DMS 273 treated with DMSO at 0.1 percent for 48 hours (cell line): ENCODE measurements at places on chromosomes 1 and 21.

GRCh38 chr1:216054600-216054999 lies 368.6 kb downstream of the USH2A start:
- peak; percentile 45 for DNase-seq

GRCh38 chr1:41158966-41159365 lies 83.1 kb downstream of the SCMH1 start:
- no peak for DNase-seq

DNA sequence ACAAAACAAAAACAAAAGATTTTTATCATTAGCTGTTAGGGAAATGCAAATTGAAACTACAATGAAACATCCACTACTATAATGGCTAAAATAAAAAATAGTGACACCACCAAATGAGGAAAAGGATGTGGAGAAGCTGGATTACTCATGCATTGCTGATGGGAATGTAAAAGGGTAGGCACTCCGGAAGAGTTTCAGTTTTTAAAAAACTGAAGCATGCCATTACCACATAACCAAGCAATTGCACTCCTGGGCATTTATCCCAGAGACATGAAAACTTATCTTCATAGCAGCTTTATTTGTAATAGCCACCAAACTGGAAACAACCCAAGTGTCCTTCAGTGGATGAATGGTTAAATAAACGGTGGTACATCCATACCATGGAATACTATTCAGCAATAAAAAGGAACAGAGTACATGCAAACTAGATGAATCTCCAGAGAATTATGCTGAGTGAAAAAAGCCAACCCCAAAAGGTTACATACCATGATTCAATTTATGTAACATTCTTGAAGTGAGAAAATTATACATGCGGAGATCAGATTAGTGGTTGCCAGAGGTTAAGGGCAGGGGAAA lies 14.5 kb upstream of the CFAP298 start:
- no peak for DNase-seq

DNA sequence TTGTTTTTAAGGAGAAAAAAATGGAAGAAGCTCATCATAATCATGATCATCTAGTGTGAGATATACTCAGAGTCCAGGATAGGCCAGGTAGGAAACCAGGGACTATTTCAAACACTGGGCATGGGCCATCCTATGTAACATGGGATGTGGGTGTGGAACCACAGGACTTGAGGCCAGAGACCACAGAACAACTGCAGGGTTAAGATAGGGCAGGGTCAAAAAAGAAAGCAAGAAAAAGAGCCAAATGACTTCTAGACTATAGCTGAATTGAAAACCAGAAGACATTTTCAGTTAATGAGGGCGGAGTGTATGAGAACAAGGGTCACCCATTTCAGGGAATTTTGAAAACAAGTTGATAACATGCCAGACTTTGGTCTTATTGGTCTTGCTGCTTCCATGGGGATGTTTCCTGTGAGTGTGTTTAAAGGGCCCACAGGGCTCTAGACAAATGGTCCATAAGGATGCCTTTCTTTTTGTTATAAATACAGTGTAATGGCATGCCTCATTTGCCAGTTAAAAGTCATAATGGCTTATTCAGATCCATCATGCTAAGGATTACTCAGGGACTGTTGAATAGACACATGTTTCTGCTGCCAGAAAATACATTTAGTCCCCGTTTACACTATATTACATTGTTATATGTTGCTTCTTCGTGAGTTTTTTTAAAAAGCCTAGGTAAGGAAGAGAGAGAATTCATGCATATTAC lies 182.0 kb upstream of the C21orf91 start:
- DNase-seq: no peak

DNA sequence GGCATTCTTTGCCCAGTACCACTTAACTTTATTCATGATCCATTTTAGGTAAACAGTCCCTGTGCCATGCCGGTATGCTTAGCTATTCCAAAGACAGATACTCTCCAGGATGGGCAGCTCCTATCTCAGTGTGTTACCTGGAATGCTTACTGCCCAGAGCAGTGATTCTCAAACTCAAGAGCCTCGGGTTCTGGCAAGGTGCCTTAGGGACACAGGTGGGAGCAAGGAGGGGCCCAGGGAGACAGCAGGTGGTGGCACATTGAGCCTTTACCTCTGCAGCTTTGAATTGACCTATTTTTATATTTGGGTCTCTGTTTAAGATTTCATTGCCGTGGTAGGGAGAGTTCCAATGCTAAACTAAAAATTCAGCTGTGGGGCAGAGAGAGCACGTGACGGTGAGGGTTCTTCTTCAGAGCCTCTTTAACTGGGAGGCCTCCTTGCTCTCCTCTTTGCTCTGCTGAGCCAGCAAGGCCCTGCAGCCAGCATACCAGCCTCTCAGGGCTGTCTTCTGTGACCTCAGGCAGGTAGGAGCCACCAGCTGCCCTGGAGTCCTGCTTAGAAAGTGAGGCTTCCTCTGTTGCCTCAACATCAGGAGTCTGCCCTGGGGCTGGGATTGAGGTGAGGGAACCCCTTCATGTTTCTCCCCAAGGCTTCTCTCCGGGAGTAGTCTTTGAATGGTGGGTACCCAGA lies 20.2 kb downstream of the PHGDH start:
- DNase-seq: no peak

- DNase-seq: no peak
Measured at GRCh38 chr1:53574621-53575020, 115.4 kb downstream of the DMRTB1 start.

DNA sequence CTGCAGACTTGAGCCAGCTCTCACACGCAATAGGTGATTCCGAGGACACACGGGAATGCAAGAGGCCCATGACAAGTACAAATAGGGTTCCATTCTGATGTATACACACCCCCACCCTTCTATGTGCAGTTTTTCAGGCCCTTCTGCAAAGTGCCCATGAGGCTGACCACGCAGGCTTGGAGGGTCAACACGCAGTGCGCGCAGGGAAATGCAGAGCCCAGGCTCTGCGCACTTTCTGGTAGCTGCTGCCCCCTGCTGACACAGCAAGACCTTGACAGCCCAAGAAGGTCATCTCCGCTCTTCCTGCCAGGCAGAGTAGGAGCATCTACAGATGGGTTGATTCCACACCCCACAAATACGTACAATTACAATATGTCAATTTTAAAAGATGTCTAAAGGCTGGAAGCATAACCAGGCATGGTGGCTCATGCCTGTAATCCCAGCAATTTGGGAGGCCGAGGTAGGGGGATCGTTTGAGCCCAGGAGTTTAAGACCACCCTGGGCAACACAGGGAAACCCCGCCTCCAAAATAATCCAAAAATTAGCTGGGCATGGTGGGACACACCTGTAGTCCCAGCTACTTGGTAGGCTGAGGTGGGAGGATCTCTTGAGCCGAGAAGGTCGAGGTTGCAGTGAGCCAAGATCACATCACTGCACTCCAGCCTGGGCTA lies 18.5 kb downstream of the SH3BP5L start:
- no peak for DNase-seq

GRCh38 chr1:20123722-20124455 lies 4.6 kb upstream of the PLA2G2D start:
- DNase-seq: no peak

DNA sequence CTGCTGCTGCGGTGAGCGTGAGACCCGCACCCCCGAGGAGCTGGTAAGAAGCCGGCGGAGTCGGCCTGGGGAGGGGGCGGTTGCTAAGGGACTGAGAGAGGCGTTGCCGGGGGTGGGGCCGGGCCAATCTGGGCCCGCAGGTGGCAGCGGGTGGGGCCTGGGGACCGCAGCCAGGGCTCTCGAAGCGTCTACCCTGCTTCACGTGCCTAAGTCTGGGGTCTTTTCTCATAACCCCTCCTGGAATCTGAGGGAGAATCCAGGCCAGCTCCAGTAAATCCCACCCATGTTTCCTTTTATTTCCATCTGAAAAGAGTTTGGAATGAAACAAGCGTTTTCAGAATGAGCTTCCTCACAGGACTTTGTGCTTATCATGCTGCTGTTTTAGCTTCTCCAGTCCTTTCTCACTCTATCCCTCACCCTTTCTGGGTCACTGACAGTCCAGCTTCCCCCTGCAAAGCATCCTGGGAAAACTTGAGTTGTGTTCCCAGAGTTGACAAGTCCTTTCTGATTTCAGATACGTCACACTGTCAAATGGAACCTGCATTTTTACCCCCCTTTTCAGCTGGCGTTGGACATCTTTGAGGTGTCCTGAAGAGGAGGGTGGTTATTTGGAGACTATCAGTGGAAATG lies 431 bp downstream of the CLCN6 start:
- DNase-seq: no peak
